ENCODE measurements at places on chromosomes 3 and 15. TPM values are rescaled to one million over a fixed set of nuclear protein-coding genes. Genes with fewer than 3 reads are reported as not detected.

DNA sequence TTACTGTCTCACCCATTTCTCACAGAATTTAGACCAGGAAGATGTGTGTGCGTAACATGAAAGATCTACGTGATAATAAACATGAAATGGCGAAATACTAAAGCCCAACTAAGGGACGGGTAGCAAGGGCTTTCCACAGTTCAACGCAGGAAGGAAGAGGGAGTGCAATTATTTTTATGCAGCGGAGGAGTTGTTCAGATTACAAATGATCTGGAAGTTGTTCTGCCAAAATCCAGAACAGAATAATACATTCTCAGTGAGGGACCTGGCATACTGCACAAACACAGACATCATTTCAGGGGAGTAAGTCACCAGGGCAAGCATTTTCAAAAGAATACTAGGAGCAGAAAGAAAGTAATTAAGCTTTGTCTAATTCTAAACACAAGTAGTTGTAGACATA is 133.6 kb upstream of the RAP2B start:
- DNase-seq: peak; percentile 51

DNA sequence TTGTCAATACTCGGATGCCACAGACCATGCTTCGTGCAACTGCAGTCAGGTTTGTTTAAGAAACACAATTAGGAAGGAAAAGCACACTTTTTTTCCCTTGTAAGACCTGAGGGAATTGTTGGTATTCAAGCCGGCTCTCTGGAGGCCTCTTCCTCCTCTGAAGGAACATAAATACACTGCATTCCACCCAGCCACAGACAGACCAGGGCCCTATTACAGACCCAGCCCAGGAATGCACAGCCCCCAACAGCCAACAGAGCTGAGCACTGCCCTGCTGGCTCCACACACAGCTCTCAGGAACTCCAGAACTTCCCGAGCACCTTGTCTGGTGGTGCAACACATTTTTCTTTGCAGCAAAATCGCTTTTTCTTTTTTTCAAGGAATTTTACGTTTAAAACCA is 488.7 kb upstream of the PROK2 start:
- DNase-seq: peak; percentile 97

DNA sequence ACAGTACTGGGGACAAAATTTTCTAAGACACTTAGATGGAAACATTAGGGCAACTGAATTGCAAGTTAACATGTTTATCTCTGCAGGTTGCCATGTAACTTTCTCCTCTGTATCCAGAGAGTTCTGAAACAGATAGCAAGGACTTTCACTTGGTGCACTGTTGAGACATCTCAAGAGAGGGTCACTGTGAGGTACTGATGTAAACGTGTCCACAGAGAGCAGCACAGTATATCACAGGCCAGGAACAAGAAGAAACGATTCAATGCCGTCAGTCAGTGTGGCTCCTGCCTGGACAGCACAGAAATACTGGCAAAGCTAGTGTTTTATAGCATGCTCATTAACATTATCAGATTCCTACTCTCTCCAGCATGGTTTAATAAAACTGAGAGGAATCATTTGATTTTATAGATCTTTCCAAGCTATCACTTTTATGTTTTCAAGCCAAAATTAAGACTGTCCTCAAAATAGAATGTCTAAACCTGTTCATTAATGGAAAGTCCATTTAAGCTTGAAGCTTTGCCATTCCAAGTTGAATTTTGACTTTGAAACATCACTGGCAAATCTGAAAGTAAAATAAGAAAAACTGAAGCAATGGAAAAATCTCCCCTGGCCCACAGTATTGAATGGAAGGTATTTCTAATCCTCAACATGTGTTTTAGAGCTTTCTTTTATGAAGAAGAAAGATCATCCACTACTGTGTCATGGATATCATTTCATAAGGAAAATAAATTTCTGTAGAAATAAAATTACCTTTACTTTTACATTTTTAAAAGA is 102.7 kb downstream of the IMPG2 start:
- DNase-seq: no peak

DNA sequence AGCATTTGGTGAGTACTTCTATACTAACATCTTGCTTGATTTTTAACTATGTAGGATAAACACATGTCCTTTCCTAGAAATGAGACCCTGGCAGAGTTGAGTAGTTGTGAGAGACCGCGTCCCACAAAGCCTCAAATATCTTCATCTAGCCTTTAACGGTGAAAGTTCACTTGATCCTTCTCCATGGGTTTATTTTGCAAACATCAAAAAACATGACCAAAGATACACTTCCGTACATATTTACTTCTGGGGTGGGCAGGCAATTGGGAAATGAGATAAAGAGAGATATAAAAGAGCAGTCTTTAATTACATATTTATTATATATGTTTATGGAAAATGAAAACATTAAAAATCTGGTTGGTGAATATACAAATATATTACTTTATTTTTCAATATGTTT is 5.2 kb upstream of the KAT2B start:
- DNase-seq: no peak

DNA sequence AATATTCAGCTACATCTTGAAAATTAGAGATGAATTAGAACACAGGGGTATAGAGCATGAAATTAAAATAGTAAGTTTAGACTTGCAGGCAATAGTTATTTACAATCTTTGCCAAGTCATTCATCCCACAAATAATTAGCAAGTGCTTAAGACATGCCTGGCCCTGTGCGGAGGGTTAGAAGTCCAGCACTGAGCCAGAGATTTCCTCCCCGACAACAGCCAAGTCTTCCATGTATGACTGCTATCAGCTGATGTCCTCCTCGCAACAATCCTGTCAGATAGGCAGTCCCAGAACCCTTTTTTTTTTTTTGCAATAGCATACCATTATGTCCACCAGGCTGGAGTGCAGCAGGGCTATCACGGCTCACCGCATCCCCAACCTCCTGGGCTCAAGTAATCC is 14.6 kb downstream of the SIN3A start:
- DNase-seq: no peak

- DNase-seq: no peak
Measured at GRCh38 chr3:120802916-120803315, 60.4 kb downstream of the GTF2E1 start.

- no peak for DNase-seq
Measured at GRCh38 chr3:3765661-3766060, 33.6 kb upstream of the LRRN1 start.

- peak; percentile 65 for DNase-seq
Measured at GRCh38 chr3:139533781-139534454, 5.6 kb downstream of the RBP1 start.

DNA sequence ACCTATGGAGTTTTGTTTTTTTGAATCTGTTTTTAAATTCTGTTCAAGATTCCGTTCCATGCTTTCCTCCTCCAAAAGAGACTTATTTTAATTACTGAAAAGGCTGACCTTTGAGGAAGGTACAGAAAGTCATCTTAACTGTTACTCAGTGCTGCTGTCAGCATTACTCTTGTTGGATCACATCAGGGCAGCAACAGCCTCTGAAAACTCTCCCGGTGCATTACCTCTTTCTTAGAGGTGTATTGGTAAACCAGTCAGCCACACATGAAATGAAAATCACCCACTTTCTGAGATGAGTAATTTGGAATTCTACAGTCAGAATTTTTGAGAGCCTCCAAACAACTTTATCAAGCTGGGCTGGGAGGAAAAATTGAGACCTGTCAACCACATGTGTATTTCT is 88.5 kb upstream of the LIMD1 start:
- DNase-seq: no peak

- DNase-seq: no peak
Measured at GRCh38 chr3:124747111-124747981, 17.1 kb downstream of the UMPS start.

DNA sequence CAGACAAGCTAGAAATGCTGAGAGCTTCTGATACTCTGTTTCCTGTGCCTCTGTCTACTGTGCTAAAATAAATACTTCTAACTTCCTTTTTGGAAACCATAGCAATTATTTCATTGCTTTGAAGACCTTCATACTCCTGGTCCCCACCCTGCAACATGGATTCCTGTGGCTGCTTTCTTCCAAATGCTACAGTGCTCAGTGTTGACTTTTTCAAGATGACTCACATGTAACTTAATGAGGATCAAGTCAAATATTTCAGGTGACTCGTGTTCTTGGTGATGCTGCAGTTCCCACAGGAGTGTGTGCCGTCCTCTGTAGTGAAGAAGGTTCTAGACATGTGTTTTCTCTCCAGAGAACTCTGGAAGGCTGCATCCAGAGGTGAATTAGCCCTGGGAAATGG is 288.6 kb downstream of the CLSTN2 start:
- DNase-seq: no peak

GRCh38 chr3:148079370-148079769 is 618.3 kb upstream of the AGTR1 start:
- DNase-seq: peak; percentile 21

DNA sequence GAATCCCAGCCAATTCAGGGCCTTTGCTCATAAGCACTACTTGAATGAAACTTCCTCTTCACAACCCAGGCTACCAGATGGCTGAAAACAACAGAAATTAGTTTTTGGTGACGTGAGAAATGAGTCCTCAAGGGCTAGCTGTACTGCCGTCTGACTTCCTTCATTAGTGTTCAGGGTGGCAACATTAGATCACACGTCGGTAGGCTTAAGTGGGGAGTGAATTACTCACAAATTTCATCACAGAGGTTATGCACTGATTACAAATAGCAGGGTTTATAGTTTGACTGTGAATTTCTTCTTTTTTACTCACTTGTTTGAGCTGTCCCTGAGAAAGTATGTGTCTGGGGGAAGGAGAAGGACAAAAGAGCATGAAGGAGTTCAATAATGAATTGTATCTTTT is 397.2 kb downstream of the GAP43 start:
- DNase-seq: no peak

DNA sequence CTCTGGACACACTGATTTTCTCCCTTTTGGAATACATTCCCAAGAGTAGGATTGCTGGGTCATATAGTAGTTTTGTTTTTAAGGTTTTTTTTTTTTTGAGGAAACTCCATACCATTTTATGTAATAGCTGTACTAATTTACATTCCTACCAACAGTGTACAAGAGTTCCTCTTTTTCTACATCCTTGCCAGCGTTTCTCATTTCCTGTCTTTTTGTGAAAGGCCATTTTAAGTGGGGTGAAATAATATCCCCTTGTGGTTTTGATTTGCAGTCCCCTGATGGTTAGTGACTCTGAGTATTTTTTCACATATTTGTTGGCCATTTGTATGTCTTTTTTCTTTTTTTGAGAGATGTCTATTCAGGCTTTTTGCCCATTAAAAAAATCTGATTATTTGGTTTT is 1205.5 kb downstream of the ROBO1 start:
- DNase-seq: no peak

GRCh38 chr15:85494048-85494777 is 113.8 kb downstream of the AKAP13 start:
- DNase-seq: peak; percentile 93

DNA sequence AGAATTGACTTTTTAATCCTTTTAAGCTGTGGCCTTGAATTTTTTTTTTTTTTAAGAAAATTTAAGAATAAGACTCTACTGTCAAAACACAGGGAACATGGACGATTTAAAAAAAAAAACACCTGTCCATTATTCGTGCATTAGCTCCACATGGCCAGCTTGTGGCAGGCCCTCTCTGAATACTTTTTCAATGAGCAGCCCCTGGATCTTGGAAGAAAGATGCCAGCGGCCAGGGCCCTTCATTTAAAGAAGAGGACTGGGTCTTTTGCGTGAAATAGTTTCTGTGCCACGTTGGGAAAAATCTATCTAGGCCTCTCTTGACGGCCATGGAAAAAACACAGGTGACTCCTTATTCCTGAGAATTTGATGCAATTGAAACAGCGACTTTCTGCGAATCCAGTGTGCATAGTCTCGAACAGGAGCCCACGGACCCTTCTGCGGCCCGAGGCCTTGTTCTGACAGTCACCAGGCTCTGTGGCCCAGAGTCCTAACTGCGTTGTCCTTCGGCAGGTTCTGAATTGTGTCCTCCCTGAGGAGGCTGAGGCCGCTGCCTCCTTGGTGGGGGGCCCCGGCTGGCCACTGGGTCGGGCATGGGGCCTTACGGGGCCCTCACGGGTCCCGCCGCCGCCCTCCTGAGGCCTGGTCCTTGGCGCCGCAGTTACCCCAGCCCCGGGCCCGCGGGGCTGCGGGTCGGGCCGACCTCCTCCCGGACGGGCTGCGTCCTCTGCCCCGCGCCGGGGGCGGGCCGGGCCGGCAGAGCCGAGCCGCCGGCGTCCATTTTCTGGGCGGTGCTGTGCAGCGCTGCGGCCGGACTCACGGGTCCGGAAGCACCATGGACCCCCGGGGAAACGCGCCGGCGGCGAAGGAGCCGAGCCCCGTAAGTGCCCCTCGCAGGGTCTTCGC is 33.5 kb downstream of the ZBTB38 start:
- DNase-seq: peak; percentile 37

DNA sequence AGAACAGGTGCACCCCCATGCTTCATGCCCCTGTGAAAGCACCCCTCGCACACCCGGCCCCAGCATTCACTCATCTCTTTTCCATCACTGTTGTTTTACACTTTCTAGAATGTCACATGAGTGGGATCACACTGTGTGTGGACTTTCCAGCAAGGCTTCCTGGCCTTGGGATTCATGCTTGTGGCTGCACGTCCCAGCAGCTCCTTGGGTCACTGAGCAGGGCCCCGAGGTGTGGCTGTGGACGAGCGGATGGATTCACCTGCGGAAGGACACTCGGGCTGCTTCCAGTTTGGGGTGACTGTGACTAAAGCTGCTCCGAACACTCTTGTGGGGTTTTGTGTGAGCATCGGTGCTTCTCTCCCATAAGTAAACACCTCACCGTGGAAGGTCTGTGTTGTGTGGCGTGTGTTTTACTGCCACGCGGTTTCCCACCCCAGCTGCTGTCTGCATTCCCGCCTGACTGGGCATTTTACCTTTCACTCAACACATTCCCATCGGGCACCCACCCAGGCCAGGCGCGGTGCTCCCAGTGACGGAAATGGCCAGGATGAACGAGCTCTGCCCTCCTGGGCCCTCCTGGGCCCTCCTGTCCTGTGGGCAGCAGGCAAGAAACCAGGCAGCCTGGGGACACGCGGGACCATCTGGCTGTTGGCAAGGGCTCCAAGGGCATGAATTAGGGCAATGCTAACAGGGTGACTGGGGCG is 41.4 kb downstream of the DNAJB8 start:
- DNase-seq: no peak

REC114 gene
- total RNA-seq: not detected

PPP1R14D gene
- not detected for total RNA-seq

TRH gene
- not detected for total RNA-seq

KLHL40 gene
- total RNA-seq: not detected

CIDEC gene
- total RNA-seq: not detected

ADPRH gene
- 3.1 TPM for total RNA-seq

ITIH4 gene
- 2.6 TPM for total RNA-seq

RYR3 gene
- 0.17 TPM for total RNA-seq

WNT5A gene
- total RNA-seq: 117 TPM

RPL39L gene
- 17.5 TPM for total RNA-seq

Measured in fibroblast of lung (primary cell).